Stimulated activated CD4-positive, alpha-beta T cell treated with anti-CD3 and anti-CD28 coated beads, Interleukin-1b, Interleukin-23, amount 100 ng/mL, for 4 hours (primary cell): ENCODE measurements at places on chromosomes 2 and 18.

GRCh38 chr2:19900931-19901441 is 797 bp downstream of the TTC32 start:
- no peak for DNase-seq

GRCh38 chr2:68190991-68191731 is 33.5 kb downstream of the PNO1 start:
- DNase-seq: no peak

GRCh38 chr2:180033993-180034894 is 27.1 kb upstream of the CWC22 start:
- DNase-seq: no peak

DNA sequence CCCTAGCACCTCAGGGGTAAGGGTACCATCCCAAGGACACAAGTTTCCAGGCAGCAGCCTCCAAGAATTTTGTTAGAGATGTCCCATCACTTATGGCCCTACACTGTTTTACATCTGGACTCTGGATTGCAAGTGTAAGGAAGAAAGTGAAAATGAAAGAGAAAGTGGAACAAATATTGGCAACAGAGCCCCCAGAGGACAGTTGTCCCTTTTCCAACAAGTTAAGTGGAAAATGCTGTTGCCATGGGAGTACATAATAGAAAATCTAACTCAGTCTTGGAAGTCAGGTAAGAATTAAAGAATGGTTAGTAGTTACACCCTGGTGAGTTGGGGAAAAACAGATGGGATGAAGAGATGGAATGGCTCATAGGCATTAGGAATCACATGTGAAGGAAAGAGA is 50.6 kb downstream of the TTC21B start:
- DNase-seq: no peak

- DNase-seq: peak; percentile 56
Observed at GRCh38 chr2:161273038-161273760, 35.0 kb upstream of the PSMD14 start.

GRCh38 chr2:8604262-8604661 is 77.6 kb upstream of the ID2 start:
- no peak for DNase-seq

DNA sequence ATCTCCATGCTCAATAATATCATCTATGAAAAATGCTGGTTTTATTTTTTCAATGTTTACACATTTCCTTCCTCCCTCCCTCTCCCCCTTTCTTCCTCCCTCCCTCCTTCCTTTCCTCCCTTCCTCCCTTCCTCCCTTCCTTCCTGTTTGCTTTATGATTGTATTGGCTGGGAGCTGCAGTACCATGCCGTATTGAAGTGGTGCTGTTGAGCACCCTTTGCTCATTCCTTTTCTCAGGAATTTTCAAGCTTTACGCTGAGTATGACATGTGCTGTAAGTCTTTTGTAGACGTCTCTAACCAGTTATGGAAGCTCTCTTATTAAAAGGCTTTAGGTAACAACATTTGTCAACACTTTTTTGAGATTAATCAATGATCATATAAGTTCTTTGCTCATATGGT is 100.4 kb downstream of the SNTG2 start:
- DNase-seq: no peak

- DNase-seq: no peak
Observed at GRCh38 chr2:113081488-113082210, 13.9 kb downstream of the IL1F10 start.

- DNase-seq: no peak
Observed at GRCh38 chr2:209666296-209666695, 105.3 kb upstream of the UNC80 start.
